ENCODE measurements at places on chromosomes 11 and 22.

DNA sequence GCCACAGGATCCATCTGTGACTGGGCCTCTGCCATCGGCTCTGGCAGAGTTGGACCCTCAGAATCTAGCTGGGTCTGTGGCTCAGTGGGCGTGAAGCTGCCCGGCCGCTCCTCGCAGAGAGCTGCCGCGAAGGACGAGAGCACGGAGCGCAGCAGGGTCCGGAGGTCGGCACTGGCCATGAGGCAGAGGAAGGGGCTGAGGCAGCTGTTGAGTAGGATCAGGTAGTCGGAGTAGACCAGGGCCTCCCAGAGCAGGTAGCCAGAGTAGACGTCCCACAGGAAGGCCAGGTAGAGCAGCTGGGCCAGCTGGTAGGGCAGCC is 912 bp downstream of the GPR152 start:
- DNase-seq: no peak

DNA sequence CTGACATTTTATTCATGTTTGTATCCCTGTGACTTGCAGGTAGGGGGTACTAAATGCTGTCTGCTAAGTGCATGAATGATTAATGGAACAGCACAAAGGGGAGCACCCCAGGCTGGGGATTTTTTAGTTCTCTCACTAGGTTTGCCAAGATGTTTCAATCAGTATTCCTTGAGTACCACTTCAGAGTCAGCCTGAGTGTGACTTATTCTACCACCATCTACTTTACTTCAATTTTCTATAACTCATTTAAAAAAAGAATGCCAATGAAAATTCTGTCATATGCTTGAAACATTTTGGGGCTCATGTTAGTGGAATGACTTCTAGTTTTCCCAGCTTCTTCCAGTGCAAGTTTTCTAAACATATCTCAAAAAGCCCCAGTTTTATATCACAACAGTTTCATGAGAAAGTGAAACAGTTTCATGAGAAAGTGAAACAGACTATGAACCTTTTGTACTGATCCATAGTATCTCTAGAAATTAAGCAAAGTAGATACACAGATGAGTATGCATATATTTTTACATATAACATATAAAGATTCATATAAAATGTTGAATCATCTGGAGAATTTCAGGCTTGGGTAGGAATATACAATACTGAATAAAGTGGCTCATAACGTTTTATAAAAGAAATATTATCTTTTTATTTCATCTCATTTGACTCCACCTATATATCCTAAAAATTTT is 252.4 kb downstream of the GRM5 start:
- DNase-seq: no peak

DNA sequence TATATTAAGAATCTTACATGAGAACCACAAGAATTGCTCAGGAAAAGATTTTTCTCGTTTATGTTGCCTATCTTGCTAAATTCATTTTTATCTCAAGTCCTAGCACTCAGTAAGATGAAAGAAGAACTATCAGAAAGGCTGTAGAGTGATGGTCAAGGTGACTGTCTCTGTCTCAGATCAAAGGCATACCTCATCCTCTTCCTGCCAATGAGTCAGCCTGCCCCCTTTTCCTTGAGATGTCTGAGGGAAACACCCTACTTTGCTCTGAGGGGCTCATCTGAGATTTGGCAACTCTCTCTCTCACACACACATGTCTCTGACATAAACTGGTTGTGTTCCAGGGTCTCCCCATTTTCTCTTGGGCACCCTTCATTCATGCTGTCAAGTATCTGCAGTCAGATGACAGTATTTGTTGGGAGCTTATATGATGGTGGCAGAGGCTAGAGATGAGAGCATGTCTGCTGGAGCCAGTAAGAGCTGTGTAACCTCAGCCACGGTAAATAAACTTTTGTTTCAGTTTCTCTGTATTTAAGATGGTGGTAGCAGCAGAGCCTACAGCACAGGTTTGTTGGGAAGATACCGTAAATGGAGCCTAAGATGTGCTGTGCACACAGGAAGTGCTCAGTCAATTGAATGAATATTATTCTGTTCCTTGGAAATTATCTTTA is 1.6 kb downstream of the MMP27 start:
- DNase-seq: no peak

DNA sequence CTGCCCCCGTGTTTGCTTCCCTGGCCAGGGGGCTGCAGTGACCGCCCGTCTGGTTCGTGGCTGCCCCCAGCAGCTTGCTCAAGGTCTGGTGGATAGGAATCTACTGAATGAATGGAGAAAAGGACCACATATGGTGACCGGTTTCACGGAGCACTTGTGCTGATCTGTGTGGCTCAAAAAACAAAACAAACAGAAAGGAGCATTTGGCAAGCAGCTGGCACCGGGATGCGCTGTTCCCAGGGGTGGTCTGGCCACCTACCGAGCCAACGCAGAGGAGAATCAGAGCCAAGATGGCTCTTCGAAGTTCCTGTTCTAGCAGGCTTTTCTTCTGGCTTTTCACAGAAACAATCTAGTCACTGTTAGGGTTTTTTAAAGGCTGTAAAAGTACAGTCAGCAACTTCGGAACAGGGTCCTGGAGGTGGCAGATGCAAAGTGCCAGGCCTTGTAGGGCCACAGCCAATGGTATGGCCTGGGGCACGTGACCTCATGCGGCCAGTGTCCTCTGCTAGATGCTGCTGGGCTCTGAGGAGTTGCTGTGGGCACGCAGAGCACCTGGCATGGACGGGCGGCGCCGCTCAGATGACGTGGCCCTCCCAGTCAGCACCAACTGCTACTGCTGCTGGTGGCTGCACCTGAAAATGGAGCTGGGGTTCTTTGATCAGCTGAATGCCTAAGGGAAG is 27.3 kb upstream of the PACSIN2 start:
- DNase-seq: no peak

All from activated naive CD4-positive, alpha-beta T cell treated with Interleukin-2 at 50 U/mL for 16 hours (primary cell).